NCI-H2029 (cell line): ENCODE measurements at places on chromosomes 11 and 22.
A peak's percentile ranks its signal among the peaks of the same experiment; 100 is the strongest.

DNA sequence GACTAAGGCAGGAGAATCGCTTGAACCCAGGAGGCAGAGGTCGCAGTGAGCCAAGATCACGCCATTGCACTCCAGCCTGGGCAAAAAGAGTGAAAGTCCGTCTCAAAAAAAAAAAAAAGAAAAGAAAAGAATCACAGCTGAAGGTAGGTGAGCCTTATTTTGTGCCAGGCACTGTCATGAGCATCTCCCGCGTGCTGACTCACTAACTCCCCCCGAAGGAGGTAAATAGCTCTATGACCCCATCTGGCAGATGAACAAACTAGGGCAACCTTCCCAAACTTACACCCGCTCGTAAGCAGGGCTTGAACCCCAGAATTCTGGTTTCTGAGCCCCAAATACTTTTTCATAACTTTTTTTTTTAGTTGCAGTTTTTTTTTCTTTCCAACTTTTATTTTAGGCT is 60.3 kb downstream of the ANO1 start:
- no peak for DNase-seq

- no peak for DNase-seq
Measured at GRCh38 chr11:119676461-119677020, 52.5 kb downstream of the NECTIN1 start.

- DNase-seq, result no peak
Measured at GRCh38 chr11:61091373-61092279, 10.7 kb upstream of the CD5 start.

DNA sequence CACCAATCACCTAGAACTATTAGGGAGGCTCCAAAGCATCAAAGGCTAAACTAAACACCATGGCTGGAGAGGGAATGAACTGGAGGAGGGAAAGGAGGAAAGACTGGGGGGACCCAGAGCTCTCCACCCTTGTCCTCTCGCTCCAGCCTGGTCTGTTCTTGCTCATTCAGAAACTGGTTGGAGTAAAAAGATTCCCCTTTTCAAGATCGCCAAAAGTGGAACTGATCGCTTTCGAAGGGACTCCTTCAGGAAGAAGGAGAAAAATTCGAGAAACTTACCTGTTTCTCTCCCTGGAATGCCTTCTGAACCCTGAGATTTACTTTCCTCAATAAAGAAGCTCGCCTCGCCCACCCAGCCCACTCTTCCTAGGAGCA is 46.9 kb downstream of the OR4D9 start:
- DNase-seq, result no peak

DNA sequence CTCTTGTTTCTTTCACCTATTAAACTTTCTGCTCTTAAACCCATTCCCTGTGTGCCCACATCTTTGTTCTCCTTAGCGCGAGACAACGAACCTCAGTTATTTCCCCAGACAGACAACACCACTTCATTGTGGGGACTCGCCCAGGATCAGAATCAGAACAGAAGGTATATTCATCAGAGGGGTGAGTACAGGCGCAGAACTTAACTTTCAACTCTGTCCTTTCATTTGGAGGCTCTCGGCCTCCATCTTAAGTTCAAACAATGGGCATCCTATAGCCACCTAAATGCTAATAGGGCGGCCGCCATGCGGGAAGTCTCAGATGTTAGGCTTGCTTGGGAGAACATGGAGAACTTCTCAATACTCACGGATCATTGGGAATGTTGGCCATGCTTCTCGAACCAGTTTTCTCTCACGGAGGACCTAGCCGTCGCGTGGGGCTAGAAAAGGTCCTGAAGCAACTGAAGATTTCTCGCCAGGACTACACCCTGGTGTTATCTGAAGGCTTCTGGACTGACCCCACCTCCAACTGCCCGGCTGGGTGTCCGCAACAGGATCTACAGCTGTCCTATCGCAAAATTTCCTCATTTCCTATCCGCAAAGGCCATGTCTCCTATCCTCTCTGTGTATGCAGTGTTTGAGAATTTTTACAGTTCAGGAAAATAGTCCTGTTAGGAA is 13.4 kb upstream of the HYLS1 start:
- DNase-seq, result no peak

DNA sequence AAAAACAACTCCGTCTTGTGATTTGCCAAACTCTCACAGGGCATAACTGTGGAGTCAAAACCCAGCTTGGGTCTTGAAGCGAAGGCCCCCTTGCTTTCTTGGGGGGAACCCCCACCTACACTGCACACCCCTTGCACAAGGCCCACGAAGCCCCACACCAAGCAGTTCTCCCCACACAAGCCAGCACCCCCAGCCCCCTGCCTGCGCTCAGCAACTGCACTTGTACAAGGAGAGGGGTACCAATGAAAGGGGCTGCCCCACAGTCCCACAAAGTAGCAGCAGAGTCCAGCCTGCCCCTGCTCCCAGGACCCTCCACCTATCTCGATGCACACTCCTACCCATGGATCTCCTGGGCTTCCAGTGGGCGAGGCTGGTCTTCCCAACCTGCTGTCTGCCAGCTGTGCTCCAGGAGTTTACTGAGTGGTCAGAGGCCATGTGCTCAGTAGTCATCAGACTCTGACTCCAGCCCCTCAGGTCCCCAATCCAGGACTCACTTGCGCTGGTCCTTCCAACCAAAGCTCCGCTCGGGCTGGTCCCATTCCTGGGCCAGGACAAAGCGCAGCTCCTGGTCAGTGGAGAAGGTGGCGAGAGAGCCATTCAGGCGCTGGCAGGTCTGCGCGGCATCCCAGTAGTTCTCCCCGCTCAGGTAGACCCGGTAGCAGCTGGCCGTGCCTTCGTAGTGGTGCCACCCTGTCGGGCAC is 57.7 kb downstream of the DGCR2 start:
- DNase-seq, result no peak

DNA sequence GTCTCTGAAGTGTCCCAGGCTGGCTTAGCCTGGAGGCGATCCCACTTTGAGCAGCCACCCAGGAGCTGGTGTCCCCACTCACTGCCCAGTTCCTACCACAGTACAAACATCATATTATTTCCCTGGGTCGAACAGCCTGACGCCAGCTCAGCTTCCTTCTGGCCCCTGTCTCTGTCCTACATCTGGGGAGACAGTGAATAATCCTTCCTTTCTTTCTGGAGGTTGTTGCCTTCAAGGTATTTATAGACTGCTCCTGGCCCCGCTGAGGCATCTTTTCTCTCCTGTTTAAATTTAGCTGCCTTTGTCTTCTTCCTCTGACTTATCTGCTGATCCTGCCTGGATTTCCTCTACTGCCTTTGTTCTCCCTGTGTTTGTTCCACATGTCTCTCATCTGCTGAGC is 56.8 kb upstream of the LRRC55 start:
- no peak for DNase-seq

GRCh38 chr22:31764785-31765184 is 11.0 kb downstream of the DEPDC5 start:
- no peak for DNase-seq

GRCh38 chr11:83760932-83761331 is 474.8 kb upstream of the CCDC90B start:
- no peak for DNase-seq

DNA sequence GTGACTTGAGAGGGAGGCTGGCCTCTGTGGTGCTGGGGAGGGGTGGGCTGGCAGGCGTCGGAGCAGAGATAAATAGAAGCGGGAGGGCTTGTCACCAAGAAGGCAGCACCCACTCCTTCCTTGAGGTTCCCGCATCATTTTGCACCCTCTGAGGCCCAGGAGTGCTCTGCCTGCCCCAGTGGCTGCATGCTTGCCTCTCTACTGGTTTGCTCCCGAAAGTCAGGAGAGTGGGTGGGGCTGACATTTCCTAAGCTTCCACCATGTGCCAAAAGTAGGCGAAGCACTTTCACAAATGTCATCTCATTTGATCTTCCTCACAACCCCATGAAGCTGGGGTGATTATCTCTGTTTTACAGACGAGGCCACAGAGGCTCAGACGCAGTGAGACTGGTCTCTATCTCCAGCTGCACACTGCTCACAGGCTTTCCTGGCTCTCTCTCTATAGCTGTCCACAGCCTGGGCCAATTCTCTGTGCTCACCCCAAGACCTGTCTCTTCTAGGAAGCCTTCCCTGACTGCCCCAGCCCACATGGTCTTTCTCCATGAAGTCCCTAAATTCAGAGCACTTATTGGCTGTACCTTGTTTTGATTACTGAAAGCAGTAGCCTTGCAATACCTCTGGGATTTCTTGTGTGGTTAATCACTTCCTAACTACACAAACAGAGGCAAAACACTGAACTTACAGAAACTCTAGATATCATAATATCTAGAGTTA is 2.6 kb upstream of the UCP3 start:
- no peak for DNase-seq

- DNase-seq, result no peak
Measured at GRCh38 chr11:96012086-96012824, 88.3 kb upstream of the MTMR2 start.

- no peak for DNase-seq
Measured at GRCh38 chr11:59224351-59224928, 11.7 kb upstream of the MPEG1 start.

DNA sequence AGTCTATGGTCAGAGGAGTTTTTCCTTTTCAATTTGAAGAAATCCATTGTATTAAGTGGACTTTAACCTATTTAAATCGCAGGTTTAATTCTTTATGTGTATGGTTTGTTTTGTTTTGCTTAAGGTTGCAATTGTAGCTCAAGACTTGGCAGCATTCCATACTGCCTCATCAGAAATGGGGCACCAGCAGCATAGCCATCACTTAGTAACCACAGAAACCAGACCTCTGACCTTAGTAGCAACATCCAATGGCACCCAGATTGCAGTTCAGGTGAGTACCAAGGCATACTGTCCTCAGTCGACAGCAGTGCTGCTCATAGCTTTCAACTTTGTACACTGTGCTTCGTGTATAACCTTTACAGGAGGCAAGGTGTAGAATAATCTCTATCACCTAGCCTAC is 48.4 kb upstream of the WEE1 start:
- no peak for DNase-seq

DNA sequence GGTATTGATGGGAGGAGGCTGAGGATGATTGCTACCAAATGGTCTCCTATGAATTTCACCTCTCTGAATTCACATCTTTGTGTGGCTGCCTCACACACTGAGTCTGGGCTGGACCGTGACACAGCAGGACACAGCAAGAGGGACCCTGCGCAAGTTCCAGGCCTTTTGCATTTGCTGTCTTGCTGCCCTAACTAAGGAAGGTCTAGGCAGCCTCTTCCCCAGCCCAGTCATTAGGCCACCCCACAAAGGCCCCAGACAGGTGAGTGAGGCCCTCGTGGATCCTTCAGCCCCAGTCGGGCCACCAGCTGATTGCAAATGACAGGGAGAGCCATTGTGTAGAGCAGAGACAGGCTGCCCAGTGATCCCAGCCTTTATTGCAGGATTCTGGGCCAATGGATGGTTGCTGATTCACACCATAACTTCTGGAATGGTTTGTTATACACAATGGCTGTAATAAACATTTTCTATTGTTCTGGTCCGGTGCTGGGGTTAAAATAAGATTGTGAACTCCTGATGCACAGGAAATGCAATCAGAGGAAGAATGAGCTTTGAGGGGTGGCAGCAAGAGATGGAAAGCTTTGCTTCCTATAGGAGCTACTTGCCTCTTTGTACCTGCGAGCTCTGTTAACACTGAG is 28.5 kb upstream of the CSNK2A3 start:
- DNase-seq, result no peak

DNA sequence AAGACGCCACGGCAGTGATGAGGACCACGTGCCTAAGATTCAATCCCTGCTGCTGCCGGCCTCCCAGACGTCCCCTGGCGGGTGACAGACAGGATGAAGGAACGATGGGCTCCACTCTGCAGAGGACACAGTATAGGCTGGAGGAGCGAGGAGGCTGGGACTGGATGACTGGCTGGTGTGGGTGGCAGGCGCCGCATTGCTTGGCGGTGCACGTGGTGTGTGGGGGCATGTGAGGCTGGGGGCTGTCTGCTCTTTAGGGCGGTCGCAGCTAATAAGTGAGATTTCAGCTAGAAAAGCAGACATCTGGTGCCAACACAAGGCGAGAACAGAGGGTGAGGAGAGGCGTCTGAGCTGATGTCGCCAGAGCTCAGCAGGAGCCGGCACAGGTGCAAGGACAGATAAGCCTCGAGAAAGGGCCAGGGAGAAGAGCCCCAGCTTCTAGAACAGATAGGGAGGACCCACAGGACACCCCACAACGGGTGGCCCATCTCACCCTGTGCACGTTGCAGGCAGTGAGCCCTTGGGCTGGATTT is 33.2 kb downstream of the TSPAN4 start:
- no peak for DNase-seq

- DNase-seq, result no peak
Measured at GRCh38 chr11:4962816-4963215, 7.3 kb upstream of the OR51A2 start.

GRCh38 chr11:119912229-119912628 is 183.2 kb upstream of the NECTIN1 start:
- peak; percentile 89 for DNase-seq

DNA sequence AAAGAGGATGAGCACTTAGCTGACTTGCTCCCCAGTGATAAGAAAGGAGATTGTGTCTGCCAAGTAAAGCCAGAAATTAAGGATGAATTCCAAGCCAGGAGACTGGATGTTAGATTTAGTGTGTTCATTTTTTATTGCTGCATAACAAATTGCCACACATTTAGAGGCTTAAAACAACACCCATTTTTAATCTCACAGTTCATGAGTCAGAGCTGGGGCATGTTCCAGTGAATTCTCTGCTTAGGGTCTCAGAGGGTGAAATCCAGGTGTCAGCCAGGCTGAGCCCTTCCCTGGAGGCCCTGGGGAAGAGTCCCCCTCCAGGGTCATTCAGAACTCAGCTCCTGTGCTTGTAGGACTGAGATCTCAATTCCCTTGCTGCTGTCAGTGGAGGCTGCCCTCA is 352.8 kb downstream of the BUD13 start:
- DNase-seq, result no peak

DNA sequence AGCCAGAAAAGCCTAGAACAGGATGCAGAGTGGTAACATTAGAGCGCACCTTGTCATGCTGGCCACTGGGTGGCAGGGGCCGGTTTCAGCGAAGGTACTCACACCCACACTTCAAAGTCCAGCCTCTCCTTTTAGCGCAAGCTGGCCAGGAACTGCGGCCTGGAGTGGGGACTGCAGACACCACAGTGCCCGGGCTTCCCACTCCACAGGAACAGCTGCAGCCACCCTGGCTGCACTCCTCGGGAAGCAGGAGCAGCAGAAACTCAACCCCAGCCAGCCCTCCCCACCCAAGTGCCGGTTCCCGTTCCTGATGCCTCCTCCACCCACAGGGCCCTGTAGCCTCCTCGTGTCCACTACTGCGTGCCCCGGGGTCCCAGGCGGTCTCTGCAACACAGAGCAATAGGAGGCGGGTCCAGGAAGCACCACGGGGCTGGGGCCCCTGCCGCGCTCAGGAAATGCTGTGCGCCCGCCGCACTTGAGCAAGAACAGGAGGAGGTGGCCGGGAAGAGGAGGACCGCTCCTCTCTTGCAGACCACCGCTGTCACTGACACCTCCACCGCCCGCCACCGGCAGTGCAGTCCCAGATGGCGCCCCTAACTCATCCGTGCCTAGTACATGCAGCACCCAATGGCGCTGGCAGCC is 2.2 kb downstream of the RFPL2 start:
- peak; percentile 75 for DNase-seq

GRCh38 chr22:41092847-41093411 is 537 bp downstream of the EP300 start:
- DNase-seq, result no peak

DNA sequence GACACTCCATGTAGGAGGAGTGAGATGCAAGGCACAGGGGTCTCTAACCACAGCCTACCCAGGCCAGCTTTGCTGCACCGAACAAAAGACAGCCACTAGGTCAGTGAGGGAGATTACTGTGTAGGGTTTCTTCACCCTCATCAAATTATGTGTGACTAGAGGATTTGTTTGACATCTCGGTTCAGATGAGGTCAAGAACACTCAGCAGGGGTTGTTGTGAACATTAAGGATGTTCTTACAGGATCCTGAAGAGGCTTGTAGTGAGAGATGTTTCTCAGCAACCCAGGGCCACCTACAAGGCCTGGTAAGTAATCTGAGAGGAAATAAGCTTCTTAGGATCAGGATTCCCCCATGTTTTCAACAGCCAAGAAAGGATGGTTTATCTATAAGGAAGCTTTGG is 202.1 kb downstream of the NXPE2 start:
- peak; percentile 81 for DNase-seq
